ENCODE measurements at places on chromosomes 5 and 9.
A peak's percentile ranks its signal among the peaks of the same experiment; 100 is the strongest.

GRCh38 chr5:163497315-163497714 is 8.1 kb upstream of the MAT2B start:
- no peak for DNase-seq

DNA sequence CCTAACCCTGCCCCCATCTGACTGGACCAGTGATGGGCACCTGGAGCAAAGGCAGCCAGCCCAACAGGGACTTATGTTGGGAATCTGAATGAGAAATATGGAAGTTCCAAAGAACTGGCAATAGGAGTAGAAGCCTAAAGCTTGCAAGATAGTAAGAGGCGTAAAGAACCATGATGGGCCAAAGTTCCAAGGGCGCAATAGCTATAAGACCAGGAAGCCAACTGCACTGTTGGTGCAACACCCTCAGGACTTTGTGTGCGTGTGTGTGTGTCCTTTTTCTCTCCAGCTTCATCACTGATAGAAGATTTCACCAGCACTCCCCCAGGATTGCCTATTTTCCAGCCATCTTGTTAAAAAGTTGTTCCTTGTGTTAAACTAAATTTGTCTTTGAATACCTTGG is 92.8 kb downstream of the ZNF608 start:
- DNase-seq = no peak

DNA sequence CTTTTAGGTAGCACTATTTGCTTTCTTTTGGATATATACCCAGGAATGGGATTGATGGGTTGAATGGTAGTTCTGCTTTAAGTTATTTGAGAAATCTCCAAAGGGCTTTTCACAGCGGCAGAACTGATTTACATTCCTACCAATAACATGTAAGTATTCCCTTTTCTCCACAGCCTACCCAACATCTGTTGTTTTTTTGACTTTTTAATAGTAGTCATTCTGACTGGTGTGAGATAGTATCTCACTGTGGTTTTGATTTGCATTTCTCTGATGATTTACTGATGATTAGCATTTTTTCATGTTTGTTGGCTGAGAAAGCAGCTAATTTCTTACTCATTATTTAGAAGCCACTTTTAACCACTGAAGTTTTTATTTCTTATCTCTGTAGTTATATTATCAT is 221.1 kb upstream of the ACTBL2 start:
- no peak for DNase-seq

- no peak for DNase-seq
Observed at GRCh38 chr5:97508864-97509263, 325.8 kb upstream of the RIOK2 start.

DNA sequence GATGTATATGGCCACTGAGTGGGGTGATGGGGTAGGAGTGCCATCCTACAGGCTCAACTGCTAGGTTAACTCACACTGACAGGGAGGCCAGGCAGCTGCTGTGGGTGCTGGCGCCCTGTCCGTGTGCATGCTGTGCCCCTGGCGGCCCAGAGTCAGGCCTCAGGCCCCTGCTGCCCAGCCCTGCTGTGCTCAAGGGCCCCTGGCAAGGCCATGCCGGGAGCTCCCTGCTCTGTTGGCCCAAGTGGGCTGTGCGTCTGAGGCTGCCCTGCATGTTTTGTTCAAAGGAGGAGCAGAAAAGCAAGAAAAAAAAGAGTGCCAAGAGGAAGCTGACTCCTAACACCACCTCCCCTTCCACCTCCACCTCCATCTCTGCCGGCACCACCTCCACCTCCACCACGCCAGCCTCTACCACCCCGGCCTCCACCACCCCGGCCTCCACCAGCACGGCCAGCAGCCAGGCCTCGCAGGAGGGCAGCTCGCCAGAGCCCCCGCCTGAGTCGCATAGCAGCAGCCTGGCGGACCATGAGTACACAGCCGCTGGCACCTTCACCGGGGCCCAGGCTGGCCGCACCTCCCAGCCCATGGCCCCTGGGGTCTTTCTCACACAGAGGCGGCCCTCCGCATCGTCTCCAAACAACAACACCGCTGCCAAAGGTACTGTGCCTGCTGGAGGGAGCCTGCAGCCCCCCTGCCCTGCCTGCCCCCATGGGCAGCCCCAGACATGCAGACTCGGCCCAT is 100.1 kb downstream of the PHF2 start:
- DNase-seq = no peak

GRCh38 chr5:72841756-72842535 is 25.5 kb downstream of the TNPO1 start:
- no peak for DNase-seq

DNA sequence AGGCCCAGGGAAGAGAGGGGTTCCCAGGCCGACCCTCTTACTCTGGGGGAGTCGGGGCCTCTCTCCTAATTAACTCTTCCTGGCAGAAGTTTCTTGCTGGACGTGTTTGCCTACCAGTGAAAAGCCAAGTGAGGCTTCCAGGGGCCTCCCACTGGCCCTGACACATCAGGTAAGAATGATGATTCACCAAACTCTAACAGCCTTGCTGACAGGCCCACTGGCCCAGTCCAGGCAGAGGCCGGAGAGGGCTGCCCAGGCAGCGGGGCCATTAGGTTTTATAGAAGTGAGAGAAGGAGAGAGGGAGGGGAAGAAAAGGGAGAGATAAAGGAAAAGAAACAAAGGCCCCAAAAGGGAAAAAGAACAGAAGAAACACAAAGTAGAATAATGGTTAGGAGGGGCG is 50.8 kb upstream of the FOXE1 start:
- DNase-seq = peak; percentile 74

GRCh38 chr5:120538149-120538548 is 74.0 kb downstream of the PRR16 start:
- no peak for DNase-seq

- no peak for DNase-seq
Observed at GRCh38 chr9:124140941-124141568, 116.7 kb upstream of the NEK6 start.

- no peak for DNase-seq
Observed at GRCh38 chr5:63768221-63768620, 194.0 kb downstream of the HTR1A start.

- DNase-seq = peak; percentile 26
Observed at GRCh38 chr5:36156121-36156601, 4.2 kb downstream of the SKP2 start.

GRCh38 chr5:84088996-84089395 is 295.7 kb downstream of the EDIL3 start:
- peak; percentile 13 for DNase-seq

DNA sequence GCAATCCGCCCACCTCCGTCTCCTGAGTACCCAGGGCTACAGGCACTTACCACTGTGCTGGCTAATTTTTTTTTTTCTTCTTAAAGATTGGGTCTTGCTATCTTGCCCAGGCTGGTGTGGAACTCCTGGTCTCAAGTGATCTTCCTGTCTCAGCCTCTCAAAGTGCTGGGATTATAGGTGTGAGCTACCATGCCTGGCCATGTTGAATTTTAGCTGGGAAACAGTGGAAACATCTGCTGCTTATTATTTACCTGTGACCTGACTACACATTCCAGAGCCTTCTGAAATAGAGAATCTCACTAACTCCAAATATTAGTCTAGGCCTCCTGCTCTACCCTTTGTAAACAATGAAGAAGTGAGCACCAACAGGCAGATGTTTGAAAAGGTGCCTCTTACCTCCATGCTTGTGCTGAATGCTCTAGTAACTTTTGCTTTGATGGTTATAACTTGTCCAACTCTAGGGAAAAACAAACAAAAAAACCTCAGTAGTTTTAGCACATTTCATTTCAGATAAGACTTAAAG is 22.5 kb downstream of the ACOT12 start:
- no peak for DNase-seq

GRCh38 chr9:34254966-34255825 is 73.9 kb downstream of the KIF24 start:
- no peak for DNase-seq

DNA sequence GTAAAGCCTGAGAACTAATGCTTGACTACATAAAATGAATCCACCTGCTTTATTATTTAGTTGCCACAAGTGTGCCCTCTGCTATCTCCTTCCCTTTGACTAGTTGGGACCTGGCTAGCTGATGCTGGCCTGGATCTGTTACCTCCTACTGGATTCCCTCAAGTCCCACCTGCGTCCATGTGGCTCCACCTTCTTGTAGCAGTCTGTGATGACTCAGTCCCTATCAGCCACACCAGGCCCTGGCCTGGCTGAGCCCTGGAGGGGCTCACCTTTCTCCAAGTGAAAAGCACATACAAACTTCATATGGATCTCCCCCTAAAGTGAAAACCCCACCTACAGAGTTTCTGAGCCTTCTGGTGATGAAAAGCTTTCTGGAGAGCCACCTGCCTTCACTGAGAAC is 611.4 kb downstream of the SEMA5A start:
- no peak for DNase-seq

DNA sequence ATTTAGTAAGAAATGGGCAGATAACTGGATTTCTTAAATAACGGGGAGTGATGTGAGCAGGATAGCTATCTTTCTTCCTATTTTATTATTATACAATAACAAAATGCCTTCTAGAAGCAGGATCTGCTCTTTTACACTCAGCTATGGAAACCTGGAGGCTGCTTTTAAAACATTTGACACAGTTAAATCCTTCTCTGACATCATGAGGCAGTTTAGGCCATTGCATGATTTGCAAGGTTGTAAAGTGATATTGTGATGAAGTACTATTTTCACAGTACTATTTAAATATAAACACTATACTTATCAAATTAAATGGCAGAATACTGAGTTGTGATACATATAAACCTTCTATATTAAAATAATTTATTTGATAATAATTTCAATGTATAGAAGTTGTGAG is 93.9 kb downstream of the ZSWIM6 start:
- no peak for DNase-seq

- no peak for DNase-seq
Observed at GRCh38 chr5:143775258-143775657, 36.7 kb upstream of the HMHB1 start.

DNA sequence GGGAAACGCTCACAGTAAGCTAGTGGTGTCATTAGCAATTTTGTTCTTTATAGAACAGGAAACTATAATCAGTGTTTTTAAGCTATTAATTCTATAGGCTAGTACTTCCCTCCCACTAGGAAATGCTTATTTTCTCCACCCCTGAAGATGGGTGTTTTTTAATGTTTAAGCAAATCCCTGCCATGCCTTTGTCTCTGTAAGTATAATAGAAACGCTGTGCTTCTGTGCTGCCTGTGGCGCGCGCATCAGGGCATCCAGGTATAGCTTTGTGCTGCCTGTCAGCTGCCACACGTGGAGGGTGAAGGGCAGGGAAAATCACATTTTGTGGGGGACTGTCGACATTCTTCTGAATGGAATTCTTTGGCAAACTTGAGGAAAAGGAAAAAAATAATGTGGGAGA is 217.5 kb downstream of the RAB3C start:
- DNase-seq = no peak

- DNase-seq = no peak
Observed at GRCh38 chr5:160930406-160930805, 78.4 kb upstream of the ATP10B start.

- DNase-seq = peak; percentile 39
Observed at GRCh38 chr5:104189909-104190308, 627.3 kb upstream of the NUDT12 start.

- DNase-seq = no peak
Observed at GRCh38 chr5:104702212-104702611, 1139.6 kb upstream of the NUDT12 start.

GRCh38 chr5:155726267-155726666 is 600.7 kb upstream of the SGCD start:
- no peak for DNase-seq

DNA sequence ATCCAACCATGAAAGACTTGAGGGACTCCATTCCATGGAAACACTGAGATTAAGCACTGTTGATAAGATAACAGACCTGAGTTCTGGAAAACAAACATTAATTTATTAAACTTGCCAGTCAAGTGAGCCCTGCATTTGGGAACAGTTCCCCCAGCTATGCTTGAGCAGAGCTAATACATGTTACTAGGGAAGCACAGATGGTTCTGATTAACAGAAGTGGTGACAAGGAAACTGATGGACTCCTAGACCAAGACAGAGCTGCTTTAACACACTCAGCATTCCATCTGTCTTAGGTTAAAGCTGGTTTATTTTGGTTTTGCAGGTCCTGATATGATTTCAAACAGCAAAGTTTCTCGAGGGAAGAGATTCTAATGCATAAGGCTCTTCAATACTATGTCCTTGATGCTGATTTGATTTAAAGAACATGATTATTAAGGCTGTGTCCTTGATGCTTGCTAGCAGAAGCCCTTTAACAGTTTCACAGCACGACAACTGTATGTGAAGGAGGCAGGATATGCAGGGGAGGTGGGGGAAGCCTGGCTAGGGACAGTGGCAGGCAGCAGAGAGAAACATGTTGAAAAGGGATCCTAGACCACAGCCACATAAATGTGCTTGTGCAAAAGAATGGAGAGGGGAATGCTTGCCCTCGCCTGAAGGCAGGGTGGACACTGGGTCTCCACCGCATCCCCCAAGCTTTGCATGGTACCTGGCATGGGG is 66.2 kb downstream of the ACTBL2 start:
- DNase-seq = no peak

GRCh38 chr5:128646176-128646575 is 108.1 kb upstream of the FBN2 start:
- DNase-seq = no peak

- no peak for DNase-seq
Observed at GRCh38 chr5:37197340-37198050, 51.7 kb downstream of the CPLANE1 start.

- no peak for DNase-seq
Observed at GRCh38 chr5:18323891-18324290, 689.6 kb downstream of the TAF11L14 start.

DNA sequence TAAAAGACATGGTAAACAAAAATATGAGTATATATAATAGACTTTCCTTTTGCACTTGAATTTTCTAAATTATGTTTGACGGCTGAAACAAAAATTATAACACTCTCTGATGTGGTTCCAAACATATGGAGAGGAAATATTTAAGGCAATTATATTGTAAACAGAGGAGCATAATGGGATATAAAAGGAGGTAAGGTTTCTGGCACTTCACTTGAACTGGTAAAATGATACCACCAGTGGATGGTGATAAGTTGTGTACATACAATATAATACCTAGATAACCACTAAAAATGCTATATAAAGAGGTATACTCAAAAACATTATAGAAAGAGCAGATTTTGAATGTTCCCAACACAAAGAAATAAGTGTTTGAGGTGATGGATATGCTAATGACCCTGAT is 192.9 kb upstream of the RAD23B start:
- DNase-seq = no peak

- DNase-seq = no peak
Observed at GRCh38 chr5:24998641-24999040, 353.9 kb upstream of the CDH10 start.

- DNase-seq = no peak
Observed at GRCh38 chr5:126385524-126386502, 37.4 kb upstream of the GRAMD2B start.

DNA sequence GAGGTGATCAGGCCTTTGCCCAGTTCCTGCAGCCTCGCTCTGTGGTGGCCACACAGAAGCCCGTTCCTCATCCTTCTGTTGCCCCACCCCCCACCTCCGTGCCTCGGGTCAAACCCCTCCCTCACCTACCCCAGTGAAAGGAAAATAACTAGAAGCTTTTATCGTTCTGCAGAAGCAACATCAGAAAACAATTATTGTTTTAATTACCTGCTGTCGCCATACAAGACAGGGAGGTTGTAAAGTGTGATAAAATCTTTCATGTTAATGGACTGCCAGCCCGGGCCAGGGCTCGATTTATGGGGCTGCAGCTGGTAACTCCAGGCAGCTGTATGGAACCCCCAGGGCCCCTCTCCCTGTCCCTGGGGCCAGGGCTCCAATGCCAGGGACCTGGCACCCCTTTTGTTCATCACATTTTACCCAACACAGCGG is 20.6 kb downstream of the UNC5A start:
- DNase-seq = no peak

All from HTR-8/SVneo (cell line).